GOT3 (cell line): ENCODE measurements at places on chromosomes 12 and 14.

DNA sequence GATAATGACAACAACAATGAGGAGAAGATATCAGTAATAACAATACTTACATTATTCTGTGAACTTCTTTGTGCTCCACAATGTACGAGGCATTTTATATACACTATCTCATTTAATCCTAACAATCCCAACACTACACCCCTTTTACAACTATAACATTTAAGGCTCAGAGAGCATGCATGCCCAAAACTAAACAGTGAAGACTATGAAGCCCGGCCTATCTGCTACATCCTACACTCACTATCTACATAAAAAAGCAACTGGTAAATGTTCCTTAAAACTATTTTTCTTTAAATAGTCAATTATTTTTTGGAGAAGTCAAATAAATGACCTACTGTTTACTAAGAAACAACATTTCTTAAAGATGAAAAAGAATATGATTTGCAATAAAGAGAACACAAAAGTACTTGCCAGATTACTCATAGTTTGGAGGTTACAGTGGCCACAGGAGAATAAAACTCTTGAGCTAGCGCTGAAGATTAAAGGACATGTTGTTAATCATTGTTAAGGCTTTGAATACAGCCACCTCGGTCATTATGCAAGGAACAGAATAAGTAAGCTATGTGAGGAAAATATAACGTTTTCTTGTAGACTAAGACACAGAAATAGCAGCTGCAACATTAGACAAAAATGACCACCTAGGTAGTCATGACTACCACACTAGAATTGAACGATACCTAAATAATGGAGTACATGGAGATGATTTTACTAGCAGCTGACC, 56.7 kb downstream of the EPS8 start:
- DNase-seq = no peak

GRCh38 chr12:66823857-66824570, 145.1 kb upstream of the GRIP1 start:
- DNase-seq = peak; percentile 43

GRCh38 chr14:68421116-68421515, 371.8 kb downstream of the ZFP36L1 start:
- no peak for DNase-seq

GRCh38 chr14:22113401-22113800, 439.8 kb upstream of the OR4E1 start:
- DNase-seq = no peak

- DNase-seq = no peak
These were observed 906 bp downstream of the MARK3 start for GRCh38 chr14:103385929-103386712.

DNA sequence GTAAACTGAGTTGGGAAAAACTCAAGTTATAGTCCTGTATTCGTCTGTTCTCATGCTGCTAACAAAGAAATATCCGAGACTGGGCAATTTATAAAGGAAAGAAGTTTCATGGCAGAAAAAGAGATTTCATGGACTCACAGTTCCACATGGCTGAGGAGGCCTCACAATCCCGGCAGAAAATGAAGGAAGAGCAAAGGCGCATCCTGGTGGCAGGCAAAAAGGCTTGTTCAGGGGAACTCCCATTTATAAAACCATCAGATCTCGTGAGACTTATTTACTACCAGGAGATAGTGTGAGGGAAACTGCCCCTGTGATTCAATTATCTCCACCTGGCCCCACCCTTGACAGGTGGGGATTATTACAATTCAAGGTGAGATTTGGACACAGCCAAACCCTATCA, 292.6 kb upstream of the SYT1 start:
- DNase-seq = no peak

- no peak for DNase-seq
These were observed 3.6 kb upstream of the MORN3 start for GRCh38 chr12:121673013-121673511.

DNA sequence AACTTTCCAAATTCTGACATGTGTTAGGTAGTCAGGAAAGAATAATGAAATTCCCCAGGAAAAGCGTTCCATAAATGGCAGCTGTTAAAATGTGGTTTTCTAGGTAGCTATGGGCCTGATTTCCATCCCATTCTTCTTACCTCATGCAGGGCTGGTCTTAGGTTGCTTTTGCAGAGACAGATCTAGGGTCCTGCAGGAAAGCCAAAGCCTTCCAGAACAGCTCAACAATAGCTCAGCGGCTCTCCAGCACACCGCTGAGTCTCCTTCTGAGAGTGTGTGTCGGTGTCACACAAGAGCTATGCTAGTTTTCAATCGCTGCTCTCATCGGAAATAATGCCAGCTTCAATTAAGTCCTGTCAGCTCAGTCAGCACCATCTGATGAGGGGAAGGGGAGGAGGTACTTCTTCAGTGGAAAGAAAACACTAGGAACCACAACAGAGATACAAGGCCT, 106.7 kb downstream of the TMEM30B start:
- DNase-seq = no peak

DNA sequence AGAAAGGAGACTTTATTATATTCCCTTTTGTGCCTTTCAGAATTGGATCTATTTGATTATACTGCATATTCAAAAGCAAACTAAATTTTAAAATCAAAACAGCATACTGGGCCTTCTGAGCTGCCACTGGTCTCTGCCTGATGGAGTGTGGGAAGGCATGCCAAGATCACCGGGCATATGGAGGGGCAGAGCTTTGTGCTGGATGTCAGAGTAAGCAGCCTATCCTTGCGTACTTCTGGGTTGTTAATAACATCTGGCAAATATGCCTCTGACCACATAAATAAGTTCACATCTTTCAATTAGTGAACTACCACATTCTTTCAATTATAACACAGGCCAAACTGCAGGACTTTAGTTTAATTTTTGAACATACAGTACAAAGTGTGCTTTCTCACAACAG, 18.3 kb downstream of the MLH3 start:
- no peak for DNase-seq

GRCh38 chr14:54200726-54201125, 196.1 kb upstream of the CDKN3 start:
- DNase-seq = no peak

- no peak for DNase-seq
These were observed 4.3 kb downstream of the NDUFA9 start for GRCh38 chr12:4653257-4653656.

GRCh38 chr12:32273063-32273522, 126.3 kb upstream of the FGD4 start:
- no peak for DNase-seq

GRCh38 chr12:10557766-10558165, 52.1 kb downstream of the EIF2S3B start:
- DNase-seq = no peak

DNA sequence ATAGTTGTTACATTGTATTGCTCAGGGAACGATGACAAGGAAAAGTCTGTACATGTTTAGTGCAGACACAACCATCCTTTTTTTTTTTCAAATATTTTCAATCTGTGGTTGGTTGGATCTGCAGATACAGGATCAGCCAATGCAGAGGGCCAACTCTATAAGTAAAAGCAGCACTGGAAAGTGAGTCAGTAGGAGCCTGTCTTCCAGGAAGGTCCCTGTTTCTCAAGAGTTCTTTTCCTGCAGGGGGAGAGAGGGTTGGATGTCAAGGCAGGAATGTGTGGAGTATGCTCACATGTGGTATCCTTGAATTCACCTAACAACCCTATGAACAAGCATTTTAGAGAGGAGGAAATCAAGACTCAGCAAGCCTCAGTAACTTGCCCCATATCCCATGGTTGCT, 409.1 kb downstream of the NPAS3 start:
- DNase-seq = no peak
